ENCODE measurements at places on chromosomes 13 and 19.

DNA sequence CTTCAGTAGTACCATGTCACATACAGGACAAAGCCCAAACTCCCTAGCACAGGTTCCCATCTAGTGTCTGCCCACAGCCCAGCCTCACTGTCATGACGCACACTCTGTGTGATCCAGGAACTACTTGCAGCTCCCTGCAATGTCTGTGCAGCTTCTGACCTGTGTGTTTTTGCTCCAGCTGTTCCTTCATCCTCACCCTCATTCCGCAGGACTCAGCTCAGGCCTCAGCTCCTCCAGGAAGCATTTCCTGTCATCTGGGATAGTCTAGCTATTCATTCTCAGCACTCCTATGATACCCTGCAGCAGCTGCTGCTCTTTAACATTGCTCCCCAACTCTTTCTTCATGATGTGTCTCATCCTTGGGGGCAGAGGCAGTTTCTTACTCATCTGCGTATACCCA, 56.1 kb downstream of the ENOX1 start:
- ATAC-seq, result no peak

- no peak for ATAC-seq
Measured at GRCh38 chr19:38378866-38379265, 4.5 kb downstream of the PSMD8 start.

- ATAC-seq, result no peak
Measured at GRCh38 chr19:13428352-13428751, 77.9 kb downstream of the CACNA1A start.

DNA sequence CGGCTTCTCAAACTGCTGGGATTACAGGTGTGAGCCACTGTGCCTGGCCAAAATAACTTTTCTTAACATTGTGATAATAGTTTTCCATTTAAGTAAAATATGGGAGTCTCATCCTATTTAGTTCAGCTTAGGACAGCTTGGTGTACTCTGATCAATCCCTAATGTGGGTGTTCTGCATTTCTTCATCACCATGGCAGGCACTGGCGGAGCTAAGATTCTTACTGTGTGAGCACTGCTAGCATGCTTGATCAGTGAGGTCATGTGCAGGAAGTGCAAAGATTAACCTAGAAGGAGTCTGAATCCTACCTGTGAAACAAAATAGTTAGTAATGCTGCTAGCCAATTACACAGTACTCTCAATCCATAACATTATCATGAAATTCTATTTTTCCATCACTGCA, 1684.2 kb upstream of the SLC10A2 start:
- no peak for ATAC-seq

DNA sequence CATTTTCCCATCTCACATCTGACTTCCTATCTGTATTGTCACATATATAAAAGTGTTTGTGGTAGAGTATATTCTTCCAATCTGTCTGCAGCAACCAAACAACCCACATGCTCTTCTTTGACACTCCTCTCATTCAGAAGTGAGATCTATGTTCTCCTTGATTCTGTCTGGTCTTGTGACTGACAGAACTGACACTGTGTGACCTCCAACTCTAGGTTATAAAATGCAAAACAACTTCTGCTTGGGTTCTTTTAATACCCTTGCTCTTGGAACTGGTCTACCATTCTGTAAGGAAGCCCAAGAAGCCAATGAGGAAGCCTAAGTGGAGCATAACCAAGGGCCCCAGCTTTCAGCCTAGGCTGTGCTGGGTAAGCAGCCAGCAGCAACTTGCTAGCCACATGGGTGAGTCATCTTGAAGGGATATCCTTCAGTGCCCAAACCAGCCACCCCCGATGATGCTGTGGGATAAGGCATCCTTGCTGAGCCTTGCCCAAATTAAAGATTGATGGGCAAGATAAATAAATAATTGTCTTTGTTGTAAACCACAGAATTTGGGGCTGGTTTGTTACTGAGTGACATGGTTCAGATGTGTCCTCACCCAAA, 18.4 kb upstream of the ITM2B start:
- ATAC-seq, result no peak

- ATAC-seq, result no peak
Measured at GRCh38 chr19:19049406-19049805, 14.4 kb upstream of the SLC25A42 start.

- no peak for ATAC-seq
Measured at GRCh38 chr13:57877601-57878000, 246.1 kb downstream of the PCDH17 start.

GRCh38 chr19:4059453-4059871, 7.2 kb downstream of the ZBTB7A start:
- peak; percentile 1 for ATAC-seq

GRCh38 chr19:51060973-51061372, 3.9 kb downstream of the KLK13 start:
- ATAC-seq, result no peak

- ATAC-seq, result no peak
Measured at GRCh38 chr19:49552749-49553148, 24.9 kb downstream of the RCN3 start.

- ATAC-seq, result no peak
Measured at GRCh38 chr13:94315188-94315587, 164.3 kb downstream of the DCT start.

DNA sequence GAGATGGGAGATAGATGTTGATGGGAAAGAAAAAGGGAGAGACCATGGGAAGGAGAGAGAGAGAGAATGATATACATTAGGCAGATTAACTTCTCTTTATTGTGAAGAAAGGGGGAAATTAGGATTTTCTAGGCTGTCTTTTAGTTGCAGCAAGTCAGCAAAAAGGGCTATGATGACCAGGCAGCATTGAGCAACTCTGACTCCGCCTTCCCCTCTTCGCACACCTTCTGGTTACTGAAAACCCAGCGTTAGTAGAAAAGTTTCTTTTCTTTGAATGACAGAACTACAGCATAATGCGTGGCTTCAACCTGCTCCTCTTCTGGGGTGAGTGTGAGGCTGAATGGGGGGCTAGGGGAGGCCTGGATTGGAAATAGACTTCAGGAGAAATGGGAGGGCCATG, at the start of gene ADGRE1:
Gene ADGRE1 (plus strand): TSS at position 264 of the 400 bp plus-strand sequence. CDS start 30 bp downstream, at position 294.
- ATAC-seq, result no peak

- ATAC-seq, result no peak
Measured at GRCh38 chr13:22091971-22092300, 421.1 kb downstream of the FGF9 start.

DNA sequence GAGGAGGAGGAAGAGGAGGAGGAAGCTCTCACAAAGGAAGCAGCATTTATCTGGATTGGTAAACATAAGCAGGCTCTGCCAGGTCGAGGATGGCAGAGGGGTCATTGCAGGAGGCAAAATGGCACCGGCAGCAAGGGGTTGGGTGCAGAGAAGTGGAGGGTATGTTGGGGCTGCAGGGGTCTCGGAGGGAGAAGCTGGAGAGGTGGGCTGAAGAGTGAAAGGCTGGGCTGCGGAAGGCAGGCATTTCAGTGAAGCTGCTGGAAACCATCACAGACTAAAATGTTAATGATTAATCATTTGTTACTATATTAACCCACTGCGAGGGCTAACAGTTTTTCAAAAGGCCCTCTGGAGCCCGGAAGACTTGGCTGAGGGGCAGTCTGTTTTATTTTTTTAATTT, 24.6 kb downstream of the TPT1 start:
- ATAC-seq, result no peak

DNA sequence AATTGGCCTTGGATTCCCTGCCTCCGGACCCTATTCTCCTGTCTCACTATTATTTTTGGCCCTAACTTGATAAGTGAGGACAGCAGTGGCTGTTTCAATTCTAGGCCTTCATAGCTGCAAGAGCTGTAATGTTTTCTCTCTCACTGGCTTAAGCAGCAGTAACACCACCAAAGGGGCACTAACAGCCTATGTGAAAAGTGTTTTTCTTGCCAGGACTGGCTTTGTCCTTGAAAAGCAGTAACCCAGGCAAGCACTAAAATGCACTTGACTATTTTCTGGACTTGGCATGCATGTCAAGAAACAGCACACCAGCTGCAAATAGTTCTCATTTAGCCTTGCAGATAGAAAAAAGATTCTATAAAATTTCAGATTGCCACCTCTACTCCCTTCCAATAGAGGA, 9.3 kb upstream of the FBXL3 start:
- no peak for ATAC-seq

- ATAC-seq, result no peak
Measured at GRCh38 chr13:109728791-109729731, 57.3 kb downstream of the IRS2 start.

DNA sequence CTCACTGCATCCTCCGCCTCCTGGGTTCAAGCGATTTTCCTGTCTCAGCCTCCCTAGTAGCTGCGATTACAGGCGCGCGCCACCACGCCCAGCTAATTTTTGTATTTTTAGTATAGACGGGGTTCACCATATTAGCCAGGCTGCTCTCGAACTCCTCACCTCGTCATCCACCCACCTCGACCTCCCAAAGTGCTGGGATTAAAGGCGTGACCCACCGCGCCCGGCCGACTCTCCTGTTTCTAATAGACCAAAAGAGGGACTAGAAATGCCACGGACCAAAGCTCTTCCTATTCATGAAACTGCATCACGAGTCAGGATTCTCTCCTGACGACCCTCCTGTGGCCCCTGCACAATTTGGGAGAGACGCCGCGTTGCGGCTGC, 563 bp downstream of the ZNF43 start:
- no peak for ATAC-seq

DNA sequence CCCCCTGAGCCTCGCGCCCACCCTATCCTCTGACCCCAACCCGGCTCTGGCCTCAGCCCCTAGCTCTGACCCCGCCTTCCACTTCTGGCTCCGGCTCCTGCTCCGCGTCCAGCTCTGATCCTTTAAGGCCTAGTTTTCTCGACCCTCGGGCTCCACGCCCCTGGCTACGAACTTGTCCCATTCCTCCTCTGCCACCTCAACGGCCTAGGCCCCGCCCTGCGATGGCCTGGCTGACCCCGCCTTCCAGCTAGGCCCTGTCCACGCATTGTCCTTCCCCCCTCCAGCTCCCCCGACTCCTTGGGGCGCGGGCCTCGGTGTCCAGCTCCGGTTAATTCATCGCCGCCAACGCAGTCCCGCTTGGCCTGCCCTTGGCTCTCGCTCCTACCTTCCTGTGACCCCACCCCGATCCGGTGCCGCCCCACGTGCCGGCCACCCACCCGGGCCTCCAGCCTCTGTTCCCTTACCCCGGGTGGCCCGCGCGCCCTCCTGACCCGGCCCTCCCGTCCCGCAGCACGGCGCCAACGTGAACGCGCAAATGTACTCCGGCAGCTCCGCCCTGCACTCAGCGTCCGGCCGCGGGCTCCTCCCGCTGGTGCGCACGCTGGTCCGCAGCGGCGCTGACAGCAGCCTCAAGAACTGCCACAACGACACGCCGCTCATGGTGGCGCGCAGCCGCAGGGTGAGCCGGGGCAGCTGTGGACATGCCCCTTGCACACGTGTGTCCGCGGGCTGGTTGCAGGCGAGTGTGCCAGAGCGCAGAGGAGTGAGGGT, 9.4 kb downstream of the BCL3 start:
- ATAC-seq, result no peak

DNA sequence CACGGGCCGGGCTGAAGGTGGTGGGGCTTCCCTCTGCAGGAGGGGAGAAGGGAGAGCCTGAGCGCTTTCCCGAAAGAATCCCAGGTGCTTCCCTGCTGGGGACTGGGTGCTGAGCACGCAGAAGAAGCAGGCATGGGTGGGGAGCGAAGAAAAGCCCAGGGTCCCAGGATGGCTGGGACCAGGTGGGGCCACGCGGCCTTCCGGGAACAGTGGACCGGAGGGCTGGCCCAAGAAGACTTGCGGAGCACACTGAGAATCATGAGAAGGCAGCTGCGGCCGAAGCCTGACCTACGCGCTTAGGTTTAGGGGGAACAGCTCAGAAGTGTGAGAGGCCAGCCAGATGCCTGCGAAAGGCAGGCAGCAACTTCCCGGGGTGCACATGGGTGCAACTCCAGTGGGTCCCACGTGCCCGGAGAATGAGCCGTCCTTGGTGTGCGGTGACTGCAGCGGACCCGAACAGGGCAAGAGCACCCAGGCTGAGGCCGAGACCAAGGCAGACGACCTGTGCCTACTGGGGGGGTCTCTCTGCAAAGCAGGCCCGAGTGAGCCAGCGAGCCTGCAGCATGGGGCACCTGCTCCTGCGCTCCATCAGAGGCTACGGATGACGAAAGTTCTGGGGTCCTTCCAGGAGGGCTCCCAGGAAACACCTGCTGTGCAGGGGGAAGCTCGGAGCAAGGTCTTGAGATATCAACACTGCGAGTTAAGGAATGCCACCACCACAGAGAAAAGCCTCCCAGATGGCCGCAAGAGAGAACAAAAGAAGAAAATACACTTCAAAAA, 52.4 kb downstream of the MLLT1 start:
- no peak for ATAC-seq

DNA sequence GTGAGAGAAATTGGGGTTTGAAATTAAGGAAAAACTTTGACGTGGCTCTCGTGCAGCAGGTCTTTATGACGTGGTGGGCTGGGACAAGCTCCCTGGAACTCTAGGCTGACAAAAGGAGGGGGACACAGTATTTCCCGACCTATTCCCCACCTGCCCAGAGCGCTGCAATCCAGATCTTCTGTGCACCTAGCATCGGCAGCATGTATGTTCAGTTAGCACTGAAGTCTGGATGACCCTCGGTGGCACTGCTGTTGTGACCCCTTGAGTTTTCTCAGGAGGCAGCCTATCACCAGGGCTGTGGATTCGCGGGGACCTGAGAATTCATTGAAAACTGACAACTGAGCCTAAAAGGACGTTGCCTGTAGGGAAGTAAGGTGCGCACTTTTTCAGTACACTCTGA, 9.1 kb upstream of the ZNF536 start:
- no peak for ATAC-seq

GRCh38 chr19:47018923-47019322, 714 bp upstream of the NPAS1 start:
- no peak for ATAC-seq

GRCh38 chr13:26760832-26761582, 421 bp upstream of the GPR12 start:
- peak; percentile 65 for ATAC-seq

GRCh38 chr19:46717716-46718143, 816 bp upstream of the PRKD2 start:
- ATAC-seq, result peak; percentile 2

- no peak for ATAC-seq
Measured at GRCh38 chr13:93736081-93736480, 509.5 kb downstream of the GPC6 start.

- no peak for ATAC-seq
Measured at GRCh38 chr13:110484290-110485048, 77.1 kb downstream of the RAB20 start.

DNA sequence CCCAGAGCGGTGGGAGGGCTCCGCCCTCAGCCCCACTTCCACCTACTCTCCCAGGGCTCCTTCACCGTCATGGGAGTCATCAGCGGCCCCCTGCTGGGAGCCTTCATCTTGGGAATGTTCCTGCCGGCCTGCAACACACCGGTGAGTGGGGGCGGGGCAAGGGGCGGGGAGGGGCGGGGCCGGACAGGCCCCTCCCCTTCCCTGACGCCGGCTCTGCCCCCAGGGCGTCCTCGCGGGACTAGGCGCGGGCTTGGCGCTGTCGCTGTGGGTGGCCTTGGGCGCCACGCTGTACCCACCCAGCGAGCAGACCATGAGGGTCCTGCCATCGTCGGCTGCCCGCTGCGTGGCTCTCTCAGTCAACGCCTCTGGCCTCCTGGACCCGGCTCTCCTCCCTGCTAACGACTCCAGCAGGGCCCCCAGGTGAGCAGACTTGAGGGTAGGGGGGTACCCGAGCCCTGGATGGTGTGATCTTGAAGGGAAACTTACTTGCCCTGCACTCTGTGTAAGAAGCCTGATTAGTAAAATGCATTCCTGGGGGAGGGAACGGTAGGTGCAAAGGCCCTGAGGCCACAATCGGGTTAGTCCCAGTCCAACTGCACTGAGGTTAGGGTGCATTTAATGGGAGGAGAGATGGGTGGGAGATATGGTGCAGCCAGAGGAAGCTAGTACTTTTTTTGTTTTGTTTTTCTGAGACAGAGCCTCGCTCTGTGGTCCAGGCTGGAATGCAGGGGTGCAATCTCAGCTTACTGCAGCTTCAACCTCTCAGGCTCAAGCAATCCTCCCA, 12.1 kb downstream of the SLC5A5 start:
- no peak for ATAC-seq

- ATAC-seq, result no peak
Measured at GRCh38 chr19:16564842-16565241, 7.4 kb downstream of the SLC35E1 start.

All from motor neuron (in vitro differentiated cells).